ENCODE measurements at places on chromosomes 7 and 10. TPM values are rescaled to one million over a fixed set of nuclear protein-coding genes. Genes with fewer than 3 reads are reported as not detected.

DNA sequence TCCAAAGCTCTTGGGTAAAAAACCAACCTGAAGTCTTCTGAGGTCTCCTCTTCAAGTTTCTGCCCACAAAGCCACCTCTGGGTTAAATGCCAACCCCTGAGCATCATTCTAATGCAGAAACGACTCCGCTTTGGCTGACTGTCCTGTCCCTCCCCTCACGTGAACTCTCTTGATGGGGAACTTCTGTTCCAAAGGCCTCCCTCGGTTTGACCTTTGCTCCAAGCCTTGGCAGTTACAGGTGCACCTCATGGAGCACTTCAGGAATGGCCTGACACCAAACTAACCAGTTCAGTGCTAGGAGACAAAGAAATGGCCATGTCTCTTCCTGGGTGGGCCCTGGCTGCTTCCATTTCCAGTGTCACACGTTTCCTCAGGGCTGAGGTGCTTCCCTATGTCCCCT, 20.0 kb downstream of the CAMK2G start:
- no peak overlapping the region for H3K27ac ChIP-seq
- H3K36me3 ChIP-seq: peaks cover 59% of the 10 kb centered on the region
- H3K4me3 ChIP-seq: no peak overlapping the region
- DNase-seq: no peak
- H3K27me3 ChIP-seq: no peaks in the 10 kb centered on the region

DNA sequence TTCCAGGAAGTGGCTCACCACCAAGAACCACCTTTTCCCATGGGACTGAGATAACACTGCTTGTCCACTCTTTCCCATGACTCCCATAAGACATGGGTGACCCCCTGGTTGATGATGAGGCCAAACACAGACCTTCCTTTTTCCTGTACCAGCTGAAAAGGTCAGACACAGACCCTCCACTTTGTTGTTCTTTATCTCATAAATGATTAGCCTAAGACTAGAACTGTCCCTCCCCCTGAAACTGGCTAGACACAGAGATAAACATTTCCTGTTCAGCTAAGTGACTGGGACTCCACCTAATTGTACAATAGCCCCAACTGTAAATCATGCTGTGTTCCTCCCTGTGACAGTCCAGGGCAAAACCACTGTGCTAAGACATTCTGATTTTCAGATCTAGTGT, 8.2 kb upstream of the NRG3 start:
- H3K4me1 ChIP-seq: no peaks in the 10 kb centered on the region
- DNase-seq: no peak
- no peaks in the 10 kb centered on the region for H3K36me3 ChIP-seq
- no peak overlapping the region for H3K27ac ChIP-seq
- no peak overlapping the region for H3K4me3 ChIP-seq

The PRSS37 gene
- not detected for total RNA-seq

The CHCHD2 gene
- total RNA-seq: 375 TPM

GRCh38 chr10:97743169-97743943, 6.4 kb downstream of the ZFYVE27 start:
- no peaks in the 10 kb centered on the region for H3K27me3 ChIP-seq
- no peak overlapping the region for H3K4me3 ChIP-seq
- peaks cover 56% of the 10 kb centered on the region for H3K36me3 ChIP-seq
- H3K27ac ChIP-seq: no peak overlapping the region

DNA sequence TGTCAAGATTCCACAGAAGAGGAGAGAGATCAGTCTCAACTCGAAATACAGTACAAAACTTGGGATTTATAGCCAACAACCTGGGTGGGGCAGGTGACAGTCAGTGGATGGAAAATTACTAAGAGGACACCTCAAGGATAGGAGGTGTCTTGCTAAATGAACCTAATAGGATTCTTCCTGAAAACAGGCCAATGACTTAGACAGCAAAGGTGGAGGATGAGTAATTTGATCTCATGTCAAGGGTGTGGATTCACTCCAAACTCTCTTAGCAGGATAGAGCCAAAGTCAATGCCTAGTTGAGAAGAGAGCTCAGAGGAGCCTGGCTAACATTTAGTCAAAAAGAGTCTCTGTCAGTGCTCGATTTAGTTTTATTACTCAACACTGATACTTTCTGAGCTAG, 106.7 kb upstream of the INSYN2A start:
- H3K4me3 ChIP-seq: no peak overlapping the region
- no peaks in the 10 kb centered on the region for H3K4me1 ChIP-seq
- no peak for DNase-seq
- no peaks in the 10 kb centered on the region for H3K36me3 ChIP-seq

The ANKRD2 gene
- total RNA-seq: 0.37 TPM

The ZNHIT1 gene
- total RNA-seq: 67.4 TPM

DNA sequence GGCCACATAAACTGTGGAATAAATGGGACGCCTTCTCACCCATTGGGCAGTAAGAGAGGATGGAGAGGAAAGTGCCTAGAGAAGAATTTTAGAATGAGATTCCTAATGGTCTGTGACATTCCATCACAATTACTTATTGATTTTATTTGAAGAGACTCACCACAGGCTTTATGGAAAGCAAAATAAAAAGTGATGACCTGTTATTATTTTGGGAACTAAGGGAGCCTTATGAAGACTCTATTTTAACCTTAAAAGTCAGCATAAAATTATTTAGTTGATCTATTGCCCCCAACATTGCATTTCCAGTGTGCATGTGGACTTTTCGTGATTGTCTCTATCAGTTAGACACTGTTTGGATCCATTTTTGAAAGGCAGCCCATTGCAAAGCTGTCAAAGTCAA, 107.5 kb downstream of the PCLO start:
- H3K4me1 ChIP-seq: no peaks in the 10 kb centered on the region
- H3K27me3 ChIP-seq: no peaks in the 10 kb centered on the region
